ENCODE measurements at places on chromosomes 7 and 10.

DNA sequence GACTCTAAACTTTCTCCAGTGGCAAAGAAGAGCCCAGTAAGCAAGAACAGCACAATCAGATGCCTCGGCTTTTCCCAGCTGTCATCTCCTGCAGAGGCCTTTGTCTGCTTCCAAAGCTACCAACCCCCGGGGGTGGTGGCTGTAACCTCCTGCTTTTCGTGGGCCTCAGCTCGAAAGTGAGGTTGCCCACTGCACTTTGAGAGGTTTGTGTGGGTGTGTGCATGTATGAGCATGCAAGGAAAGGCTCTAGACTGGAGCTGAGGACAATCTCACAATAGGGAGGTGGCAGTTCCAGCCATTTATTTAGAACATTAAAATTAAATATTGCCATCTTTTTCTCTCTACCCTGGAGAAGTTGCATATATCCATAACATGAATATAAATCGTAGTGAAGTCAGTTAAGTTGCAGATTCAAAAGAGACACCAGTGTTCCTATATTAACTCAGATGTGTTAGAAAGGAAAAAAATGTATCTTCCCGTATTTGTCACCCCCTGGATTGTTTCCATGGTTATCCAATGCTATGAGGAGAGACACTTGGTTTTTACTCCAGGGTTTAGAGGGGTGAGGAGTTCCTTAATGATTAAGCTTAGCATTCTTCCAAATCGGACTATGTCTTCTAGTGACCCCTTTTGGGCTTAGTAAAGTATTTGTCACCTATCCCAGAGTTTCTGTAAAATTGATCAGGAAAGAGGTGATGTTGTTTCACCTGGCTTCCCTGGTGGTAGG, 781.1 kb downstream of the INHBA start:
- no peak for DNase-seq

GRCh38 chr10:21953585-21954057, 49.9 kb downstream of the DNAJC1 start:
- no peak for DNase-seq

GRCh38 chr10:118564652-118565051, 30.8 kb downstream of the PRLHR start:
- DNase-seq, result no peak

GRCh38 chr7:37336259-37336658, 112.4 kb downstream of the ELMO1 start:
- DNase-seq, result no peak

DNA sequence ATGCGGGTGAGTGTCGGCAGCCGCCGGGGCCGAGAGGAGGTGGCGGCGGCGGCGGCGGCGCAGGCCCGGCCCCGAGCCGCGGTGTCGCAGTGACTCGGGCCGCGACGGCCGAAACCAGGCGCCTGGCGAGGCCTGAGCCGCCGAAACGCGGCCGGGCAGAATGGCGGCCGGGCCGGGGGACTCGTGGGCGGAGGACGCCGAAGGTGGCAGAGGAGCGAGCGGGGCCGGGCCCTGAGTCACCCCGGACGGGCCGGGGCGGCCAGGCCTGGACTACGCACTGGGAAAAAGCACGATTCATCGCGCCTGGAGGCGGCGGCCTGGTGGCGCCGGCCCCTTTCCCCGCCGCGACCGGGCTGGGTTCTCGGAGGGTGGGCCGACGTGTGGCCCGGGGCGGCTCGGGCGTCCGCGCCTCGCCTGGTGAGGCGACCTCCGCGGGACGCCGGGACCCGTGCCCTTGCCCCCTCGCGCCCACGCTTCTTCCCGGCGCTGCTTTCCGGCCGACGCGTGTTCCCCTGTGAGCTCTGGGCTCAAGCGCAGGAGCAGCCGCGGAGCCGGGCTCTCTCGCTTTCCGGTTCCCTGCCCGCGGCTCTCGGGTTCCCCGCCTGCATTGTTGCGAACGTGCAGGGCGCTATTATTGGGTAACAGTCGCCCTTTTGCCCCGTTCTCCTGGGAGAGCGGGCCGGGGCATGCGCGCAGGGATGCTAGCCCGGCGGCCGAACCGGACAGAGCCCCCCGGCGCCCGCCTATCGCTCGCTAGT, 500 bp downstream of the CUL1 start:
- DNase-seq, result peak; percentile 76

GRCh38 chr7:11082552-11083213, 109.0 kb downstream of the PHF14 start:
- no peak for DNase-seq

GRCh38 chr7:96182424-96183158, 139.3 kb downstream of the SLC25A13 start:
- no peak for DNase-seq

DNA sequence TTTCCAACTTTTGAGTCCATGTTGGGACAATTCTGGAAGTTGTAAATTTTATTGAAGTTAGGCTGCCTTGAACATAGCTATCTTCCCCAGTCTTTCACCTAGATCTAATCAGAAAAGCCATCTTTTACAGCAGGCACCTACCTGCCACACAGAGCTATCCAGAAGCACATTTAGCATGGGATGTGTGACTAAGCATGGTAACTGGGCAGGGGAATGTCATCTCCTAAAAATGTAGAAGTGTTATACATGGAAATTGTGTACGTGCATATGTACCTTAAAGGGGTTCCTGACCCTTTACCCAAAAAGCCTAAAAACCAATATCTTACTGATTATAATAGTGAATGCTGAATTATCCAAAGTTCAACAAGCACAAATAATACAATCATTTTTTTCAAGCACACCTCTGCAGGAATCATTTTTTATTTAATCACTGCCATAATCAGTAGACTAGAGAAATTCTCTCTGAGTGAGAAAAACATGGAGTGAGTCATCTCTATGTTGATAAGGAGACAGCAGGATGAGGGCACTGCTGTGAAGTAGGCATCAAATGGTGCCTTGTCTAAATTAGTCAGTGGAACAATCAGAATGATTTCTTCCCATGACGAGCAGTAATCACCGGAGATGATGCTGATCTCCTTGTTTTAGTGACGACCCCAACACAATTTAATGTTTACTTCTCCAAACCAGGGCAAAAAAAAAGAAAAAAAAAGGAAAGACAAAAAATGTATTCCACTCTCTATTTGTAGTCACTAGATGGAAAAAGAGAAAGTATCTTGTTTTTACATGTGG, 75.9 kb downstream of the SORBS1 start:
- DNase-seq, result no peak

GRCh38 chr7:43141091-43141490, 28.6 kb downstream of the HECW1 start:
- DNase-seq, result no peak

DNA sequence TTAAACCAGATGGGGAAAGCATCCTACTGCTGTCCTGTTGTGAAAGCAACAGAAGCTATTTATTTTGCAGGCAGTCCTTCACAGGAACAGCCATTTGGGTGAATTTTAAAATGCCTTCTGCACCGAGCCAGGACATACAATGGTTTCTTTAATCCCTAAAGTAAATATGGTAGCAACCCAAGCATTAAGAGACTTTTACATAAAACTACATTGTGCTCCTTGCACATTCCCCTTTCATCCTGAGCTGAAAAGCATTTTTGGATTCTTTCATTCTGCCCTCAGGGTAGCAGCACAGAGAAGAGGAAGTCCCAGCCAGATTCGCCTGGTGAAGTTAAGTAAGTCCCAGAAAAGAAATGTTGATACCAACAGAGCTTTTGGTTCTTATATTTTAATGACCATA, 84.0 kb upstream of the FAM3C start:
- DNase-seq, result no peak

DNA sequence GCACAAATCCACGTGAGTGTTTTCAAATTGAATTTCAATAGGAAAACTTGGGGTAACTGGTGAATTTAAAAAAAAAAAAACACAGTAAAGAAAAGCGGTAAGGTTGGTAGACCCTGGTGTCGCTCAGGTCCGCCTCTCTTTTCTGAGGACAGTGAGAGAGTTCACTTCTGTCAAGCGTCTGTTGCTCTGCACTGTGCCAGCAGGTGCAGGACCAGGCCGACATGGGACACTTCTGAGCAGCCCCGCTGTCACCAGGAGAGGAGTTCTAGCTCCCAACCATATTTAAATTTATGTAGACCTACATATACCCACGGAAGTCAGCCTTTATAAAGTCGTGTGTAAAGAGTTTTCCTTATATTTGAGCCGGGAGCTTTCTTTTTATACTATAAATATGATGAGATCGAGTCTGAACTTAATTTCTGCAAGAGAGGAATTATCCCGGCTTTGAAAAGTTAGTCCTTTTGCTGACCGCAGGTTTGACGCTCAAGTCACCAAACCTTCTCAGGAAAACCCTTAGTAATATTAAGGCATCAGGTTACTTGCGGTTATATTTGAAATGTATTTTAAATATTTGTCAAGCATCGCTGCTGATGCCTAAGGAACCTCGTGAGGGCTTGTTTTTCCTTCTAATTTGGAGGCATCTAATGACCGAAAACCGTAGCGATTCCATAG, 531 bp downstream of the IKZF1 start:
- DNase-seq, result no peak

- DNase-seq, result peak; percentile 11
These were observed 81.8 kb downstream of the PTPN20 start for GRCh38 chr10:46992803-46993561.

DNA sequence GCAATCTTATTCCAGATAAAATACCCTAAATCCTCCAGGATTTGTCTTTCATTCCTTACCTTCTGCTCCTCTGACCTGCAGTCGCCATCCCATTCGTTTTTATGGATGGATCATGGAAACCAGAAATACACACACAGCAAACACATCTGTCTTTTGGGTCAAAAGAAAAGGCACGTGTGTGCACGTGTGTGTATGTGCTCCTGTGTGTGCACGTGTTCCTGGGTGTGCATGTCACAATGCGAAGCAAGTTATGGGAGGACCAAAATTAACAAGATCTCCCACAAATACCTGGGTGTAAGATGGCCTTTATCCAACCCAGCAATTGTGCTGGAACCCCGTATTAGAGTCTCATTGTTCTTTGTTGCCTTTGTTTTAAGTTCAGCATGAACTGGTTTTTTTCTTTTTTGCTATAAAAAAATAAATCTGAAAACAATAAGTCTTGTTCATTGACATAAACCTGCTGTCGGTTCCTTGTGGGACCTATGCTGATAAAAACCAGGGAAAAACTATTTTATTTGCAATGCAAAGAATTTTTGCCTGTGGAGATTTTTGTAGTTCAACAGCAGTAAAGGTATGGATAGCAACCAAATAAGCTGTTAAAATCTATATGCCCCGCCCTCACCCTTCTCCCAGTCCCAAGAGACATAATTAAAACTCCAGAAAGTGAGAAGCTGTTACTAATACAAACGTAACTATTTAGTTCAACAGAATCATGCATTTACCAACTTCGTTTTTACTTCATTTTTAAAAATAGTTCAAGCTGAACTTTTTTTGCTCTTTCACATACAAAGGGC, 229.6 kb downstream of the CREB5 start:
- DNase-seq, result no peak

DNA sequence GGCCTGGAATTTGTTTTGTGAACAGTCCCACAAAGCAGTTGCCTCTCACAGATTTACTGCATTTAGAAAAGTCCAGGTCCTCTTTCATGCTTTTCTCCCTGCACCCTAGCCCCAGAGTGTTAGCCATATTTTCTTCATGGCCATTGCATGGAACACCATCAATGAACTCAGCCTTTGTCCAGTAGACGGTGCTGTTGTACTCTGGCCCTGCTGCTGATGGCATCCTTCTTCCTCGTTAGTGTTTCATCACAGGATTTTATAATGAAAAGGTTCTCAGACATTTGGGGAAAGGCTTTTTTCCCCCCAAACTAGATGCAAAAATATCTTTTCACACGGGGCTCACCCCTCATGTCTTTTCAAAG, 93.0 kb upstream of the SLC25A13 start:
- DNase-seq, result no peak

DNA sequence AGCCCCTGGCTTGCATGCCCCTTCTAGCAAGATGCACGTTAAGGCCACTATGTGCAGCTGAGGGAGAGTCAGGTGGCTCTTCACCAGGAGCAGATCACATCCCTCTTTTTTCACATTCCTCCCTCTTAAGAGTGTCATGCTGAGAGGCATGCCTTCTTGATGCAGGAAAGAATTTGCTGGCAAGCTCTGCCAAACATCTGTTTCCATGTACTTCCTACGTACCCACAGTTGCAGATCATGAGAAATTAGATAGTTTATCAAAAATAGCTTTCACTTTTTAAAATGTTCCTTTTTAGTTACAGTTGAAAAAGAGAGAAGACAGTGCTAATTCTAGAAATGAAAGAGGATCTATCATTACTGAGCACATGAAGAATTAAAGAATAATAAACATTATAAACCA, 79.7 kb upstream of the ZNF722 start:
- DNase-seq, result no peak

GRCh38 chr7:34445653-34446052, 212.4 kb upstream of the NPSR1 start:
- DNase-seq, result no peak

DNA sequence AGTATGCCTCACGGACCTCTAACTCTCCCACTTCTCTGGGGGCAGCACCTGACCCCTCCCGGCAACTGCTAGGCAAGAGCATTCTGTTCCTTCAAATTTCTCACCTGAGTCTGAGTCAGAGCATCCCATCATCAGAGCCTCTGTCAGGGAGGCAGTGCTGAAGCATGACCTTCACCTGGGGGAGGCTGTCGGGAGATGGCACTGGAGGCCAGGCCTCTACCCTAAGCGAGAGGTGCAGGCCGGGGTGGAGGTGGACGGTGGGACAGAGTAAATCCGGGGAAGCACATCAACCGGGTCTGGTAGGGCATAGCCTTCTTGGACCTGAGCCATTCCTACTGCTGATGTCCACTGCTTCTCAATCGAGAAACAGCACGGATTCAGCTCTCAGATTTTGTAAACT, 90.4 kb downstream of the SPAG6 start:
- DNase-seq, result no peak

DNA sequence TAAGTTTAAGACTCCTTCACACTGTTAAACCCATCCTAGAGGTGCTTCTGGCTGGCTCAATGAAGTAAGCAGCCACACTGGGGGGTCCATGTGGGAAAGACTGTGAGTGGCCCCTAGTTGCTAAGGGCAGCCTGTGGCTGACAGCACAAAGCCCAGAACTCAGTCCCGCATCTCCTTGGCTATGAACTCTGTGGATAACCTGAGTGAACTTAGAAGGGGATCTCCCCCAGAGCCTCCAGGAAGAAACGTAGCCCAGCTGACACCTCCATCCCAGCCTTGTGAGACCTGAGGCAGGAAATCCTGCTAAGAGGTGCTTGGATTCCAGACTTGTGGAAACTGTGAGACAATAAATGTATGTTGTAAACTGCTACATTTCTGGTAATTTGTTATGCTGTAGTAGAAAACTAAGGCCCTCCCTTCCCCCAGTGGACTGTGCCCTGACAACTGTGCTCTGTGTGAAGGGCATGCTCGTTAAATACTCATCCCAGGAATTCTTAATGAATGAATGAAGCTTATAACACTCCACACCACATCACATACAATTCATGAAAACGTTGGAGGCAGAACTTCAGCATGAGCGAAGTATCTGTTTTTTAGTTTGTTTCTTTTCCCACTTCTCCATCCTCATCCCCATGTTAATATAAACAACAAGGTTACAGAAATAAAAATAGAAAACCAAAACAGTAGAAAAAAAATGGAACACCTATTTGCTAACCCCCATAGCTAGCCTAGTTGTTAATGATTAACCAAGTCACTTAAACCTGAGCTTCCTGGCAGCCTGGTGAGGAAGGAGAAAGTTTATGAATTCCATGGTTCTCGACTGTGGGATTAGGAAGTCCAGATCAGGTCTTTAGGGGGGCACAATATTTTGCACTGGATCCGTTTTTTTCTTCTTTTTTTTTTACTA, 36.8 kb upstream of the AOAH start:
- DNase-seq, result no peak

- no peak for DNase-seq
These were observed 313.1 kb upstream of the DGKB start for GRCh38 chr7:15215616-15216015.

All from anterior cingulate cortex (tissue), 58 donors.